ENCODE measurements at places on chromosomes 3 and 15.
A peak's percentile ranks its signal among the peaks of the same experiment; 100 is the strongest.

DNA sequence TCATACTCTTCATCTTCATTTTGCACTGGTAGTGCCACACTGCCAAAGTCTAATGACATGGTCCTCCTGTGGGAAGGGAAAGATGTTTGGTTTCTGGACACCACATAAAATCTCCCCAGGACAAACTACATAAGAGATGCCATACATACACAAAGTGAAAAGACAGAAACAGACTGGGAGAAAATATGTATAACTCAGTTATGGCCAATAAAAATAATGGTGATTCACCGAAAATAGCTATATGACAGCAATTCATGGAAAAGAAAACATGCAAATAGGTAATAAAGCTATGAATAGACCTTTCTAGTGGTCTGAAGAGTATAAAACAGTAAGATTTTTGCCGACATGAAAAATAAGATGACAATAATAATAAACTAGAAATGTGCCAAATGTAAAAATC is 5.3 kb downstream of the CEP152 start:
- no peak overlapping the region for H3K27ac ChIP-seq
- no peak overlapping the region for H3K4me3 ChIP-seq
- no peaks in the 10 kb centered on the region for H3K4me1 ChIP-seq
- no peak for DNase-seq

DNA sequence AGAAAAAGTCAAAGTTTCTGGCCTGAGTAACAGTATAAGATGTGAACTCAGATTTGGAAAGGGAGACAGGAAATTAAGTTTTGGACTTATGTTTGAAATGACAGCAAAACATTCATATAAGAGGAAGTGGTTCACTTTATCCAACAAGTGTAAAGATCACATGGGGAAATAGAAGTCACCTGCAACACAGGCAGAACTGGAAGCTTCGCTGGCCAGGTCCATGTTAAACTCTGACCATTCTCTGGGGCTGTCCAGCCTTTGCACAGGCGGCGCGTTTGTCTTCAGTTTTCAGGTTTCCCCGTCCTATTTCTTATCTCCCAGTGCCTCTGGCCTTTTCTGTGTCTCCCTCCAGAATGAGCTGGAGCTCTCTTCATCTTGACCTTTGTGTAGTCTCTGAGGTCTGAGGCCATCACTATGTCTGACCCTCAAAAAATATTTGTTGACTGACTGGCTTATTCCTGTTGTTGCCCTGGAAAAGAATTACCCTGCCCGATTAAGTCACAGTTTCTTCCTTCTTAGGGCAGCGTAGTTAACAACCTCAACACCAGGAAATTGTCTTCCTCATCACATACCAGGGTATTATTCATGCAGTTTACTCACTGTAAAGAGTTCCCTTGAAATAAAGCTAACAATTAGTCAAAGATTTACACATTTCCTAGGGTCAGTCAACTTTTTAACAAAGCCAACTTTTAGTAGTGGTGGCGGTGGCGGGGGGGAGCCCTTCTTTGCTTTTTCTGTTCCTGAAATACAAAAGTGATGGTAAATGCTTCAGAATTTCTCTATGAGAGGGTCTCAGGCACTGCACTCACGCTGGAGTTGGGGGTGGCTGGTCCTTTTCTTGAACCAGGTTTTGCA is 959 bp upstream of the RASA2 start:
- H3K36me3 ChIP-seq = no peaks in the 10 kb centered on the region
- no peaks in the 10 kb centered on the region for H3K4me1 ChIP-seq
- DNase-seq = no peak
- peak overlapping the region; percentile 8 for H3K27ac ChIP-seq
- no peaks in the 10 kb centered on the region for H3K27me3 ChIP-seq

- H3K27me3 ChIP-seq = no peaks in the 10 kb centered on the region
- H3K4me3 ChIP-seq = no peak overlapping the region
- no peak for DNase-seq
- no peaks in the 10 kb centered on the region for H3K36me3 ChIP-seq
- H3K4me1 ChIP-seq = no peaks in the 10 kb centered on the region
- no peak overlapping the region for H3K27ac ChIP-seq
Observed at GRCh38 chr3:148084931-148085330, 612.8 kb upstream of the AGTR1 start.

GRCh38 chr3:95926904-95927501 is 887.4 kb upstream of the EPHA6 start:
- no peaks in the 10 kb centered on the region for H3K27me3 ChIP-seq
- H3K27ac ChIP-seq = no peak overlapping the region
- H3K36me3 ChIP-seq = no peaks in the 10 kb centered on the region

DNA sequence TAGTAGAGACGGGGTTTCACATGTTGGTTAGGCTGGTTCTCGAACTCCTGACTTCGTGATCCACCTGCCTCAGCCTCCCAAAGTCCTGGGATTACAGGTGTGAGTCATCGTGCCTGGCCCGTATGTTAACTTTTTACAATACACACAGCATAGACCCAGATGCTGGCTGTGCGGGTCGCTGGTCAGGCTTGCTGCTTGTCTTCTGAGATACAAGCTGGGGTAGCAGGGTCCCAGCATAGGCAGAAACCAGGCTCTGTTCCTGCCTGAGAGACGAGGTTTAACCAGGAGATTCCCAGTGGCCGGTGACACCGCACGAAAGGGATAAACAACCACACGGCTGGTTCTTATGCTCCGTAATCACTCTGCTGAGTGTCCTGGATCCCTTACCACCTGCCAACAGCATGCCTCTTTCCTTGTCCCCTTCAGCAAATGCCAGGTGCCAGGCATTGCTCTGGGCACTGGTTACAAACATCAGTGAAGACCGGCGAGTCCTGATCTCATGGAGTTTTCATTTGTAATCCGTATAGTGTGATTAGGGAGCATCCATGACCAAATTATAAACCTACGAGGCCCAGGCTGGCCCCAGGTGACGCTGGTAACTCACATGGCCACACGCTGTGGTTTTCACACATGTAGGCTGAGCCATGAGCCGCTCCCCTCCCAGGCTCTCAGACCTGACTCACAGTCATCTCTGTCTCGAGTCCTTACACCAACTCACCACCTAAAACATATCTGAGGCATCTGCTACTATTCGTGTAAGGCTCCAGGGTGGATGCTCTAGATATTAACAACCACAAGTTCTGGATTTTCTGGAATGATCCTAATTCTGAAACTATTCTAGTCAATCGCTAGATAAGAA is 125.7 kb downstream of the PDZRN3 start:
- no peaks in the 10 kb centered on the region for H3K4me1 ChIP-seq
- no peak overlapping the region for H3K27ac ChIP-seq
- no peak for DNase-seq
- H3K36me3 ChIP-seq = no peaks in the 10 kb centered on the region
